Kidney capillary endothelial cell (primary cell): ENCODE measurements at places on chromosomes 7 and 10.
A peak's percentile ranks its signal among the peaks of the same experiment; 100 is the strongest.

DNA sequence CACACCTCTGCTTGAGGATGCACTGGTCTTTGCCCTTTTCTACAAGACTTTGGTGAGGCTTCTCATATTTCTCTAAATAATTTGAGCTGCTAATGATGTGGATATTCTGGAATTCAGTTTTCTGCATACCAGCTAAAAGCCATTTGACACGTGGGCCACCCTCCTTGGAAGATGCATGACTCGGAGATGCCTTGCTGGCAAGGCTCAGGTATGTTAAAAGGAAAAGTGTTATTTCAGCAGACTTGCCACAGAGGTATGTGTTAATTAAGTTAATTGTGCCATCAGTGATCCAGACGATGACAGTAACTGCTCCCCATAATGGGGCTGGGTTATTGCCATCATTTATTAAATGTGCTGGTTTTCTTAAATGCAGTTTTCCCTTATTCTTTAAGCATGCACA is 8.8 kb upstream of the GFRA1 start:
- DNase-seq = no peak

DNA sequence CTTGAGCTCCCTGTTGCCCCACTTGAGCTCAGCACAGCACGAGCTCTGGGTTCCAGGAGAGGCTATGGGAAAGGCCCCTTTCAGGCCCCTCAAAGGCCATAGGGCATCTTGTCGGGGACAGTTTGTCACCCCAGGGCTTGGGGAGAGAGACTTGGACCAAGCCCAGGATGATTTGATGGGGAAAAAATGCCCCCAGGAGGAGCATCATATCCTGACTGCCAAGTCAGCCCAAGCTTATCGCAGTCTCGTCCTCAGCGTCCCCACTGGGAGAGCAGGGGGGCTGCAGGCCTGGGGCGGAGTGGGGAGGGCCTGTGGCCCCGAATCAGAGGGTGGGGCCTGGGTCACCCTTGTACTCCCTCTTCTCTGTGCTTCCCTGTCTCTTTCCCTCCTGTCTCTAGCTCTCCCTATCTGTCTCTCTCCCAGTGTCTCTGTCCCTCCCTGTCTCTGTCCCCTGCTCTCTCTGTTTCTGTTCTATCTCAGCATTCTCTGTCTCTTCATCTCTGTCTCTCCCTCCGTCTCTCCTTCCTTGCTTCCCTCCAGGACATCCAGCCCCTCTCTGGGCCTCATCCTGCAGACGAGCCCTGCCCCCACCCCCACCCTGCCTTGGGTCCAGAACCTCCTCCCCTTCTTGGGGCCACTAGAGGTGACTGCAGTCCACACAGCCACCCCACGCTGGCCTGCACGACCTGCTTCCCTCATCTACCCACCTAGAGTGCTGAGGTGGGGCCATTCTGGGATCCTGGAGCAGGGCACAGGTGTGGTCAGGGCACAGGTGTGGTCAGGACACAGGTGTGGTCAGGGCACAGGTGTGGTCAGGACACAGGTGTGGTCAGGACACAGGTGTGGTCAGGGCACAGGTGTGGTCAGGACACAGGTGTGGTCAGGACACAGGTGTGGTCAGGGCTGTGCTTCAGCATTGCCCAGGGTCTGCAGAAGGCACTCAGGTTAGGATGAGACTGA is 17.3 kb upstream of the GRIFIN start:
- DNase-seq = no peak

DNA sequence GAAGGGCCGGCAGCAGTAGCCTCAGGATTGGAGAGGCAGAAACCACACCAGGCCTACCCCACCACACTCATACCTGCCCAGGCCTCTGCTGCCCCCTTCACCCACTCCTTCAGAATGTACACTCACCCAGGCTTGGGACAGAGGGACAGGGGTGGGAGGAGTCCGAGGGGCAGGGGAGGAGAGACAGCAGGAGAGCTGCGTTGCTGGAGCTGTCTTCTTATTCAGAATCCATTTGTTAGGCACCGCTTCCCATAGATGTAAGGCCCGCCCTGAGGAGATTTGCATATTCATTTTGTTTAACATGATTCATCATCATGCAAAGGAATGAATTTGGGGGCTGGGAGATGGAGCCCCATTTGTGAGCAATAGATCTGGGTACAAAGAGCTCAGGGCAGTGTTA is 156.7 kb downstream of the CDH23 start:
- DNase-seq = no peak

DNA sequence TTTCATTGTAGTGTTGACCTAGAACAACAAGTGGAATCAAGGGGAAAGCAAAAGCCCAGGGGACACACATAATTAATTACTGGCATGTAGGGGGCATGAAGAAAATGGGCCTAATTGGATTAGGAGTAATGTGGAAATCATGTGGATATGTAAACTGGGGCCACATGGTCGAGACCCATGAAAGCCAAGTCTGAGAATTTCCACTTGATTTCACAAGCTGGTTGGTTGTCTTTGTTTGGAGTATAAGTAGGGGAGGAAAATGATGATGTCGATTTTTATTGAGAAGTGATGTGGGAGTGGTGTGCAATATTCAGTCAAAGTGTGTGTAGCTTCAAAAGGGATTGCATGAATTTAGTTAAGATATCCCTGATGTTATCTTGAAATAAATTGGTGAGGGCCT is 131.8 kb downstream of the LRRC4 start:
- no peak for DNase-seq

DNA sequence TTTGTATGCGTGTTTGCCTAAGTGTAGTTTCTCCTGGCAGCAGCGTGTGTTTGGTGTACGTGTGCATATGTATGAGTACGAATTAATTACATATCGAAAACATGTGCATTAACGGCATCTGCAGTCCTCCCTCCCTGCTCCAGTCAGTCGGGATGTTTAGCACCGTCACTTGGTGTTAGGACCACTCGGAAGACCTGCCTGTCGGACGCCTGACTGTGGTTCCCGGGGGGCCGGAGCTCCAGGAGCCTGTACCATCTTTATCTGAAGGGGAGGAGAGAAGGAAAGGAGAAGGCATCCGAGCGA is 1.1 kb upstream of the CNTNAP2 start:
- DNase-seq = no peak

GRCh38 chr10:74103560-74104258 is 46.9 kb downstream of the AP3M1 start:
- DNase-seq = no peak

GRCh38 chr7:116736927-116737715 is 65.1 kb downstream of the MET start:
- no peak for DNase-seq

GRCh38 chr7:131544449-131545301 is 11.8 kb downstream of the PODXL start:
- DNase-seq = peak; percentile 25

DNA sequence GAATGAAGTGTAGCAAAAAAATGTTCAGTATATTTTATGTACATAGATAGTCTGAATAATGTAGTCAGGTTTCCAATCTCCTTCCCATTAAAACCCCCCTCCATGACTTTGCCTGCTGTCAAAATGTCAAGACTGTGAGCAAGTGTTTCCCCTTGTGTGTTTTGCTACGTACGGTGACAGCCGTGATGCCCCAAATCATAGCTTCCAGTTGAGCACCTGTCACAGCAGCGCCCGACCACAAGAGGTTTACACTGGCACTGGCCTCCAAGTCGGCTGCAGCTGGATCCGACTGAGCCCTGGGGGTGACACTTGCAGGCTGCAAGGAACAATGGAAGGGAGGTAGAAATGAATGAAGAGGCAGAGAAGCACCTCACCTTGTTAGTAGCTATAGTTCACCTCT is 62.3 kb downstream of the LAMB4 start:
- no peak for DNase-seq

DNA sequence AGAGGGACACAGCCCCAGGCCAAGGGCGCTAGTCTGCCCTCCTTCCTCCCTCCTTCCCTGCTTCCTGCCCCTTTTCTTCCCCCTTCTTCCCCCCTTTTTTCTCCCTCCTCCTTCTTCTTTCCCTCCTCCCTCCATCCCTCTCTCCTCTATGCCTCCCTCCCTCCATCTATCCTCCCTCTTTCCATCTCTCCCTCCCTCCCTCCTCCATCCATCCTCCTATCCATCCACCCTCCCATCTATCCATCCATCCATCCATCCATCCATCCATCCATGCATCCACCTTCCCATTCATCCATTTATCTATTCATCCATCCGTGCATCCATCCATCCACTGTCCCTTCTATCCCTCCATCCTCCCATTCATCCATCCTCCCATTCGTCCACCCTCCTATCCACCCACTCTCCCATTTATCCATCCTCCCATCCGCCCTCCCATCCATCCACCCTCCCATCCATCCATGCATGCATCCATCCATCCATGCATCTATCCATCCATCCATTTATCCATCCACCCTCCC is 24.1 kb upstream of the PSMG3 start:
- no peak for DNase-seq

DNA sequence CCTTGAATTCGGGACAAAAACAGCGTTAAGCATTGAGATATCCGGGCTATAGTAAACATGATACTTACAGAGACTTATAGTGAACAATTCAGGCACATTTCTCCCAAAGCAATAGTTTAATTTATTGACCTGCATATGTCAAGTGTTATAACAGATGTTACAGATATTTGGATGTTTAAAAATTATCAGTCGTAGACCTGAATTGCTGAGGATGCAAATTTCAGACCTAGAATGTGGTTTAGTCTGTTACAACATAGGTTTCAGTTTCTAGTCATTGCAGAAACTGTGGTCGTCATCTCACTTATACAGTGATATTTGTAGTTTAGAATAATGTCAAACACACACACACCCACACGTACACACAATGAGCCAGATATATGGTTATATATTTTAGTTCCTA is 85.2 kb downstream of the VTI1A start:
- DNase-seq = no peak

- peak; percentile 78 for DNase-seq
Measured at GRCh38 chr10:99880080-99880835, 97.8 kb downstream of the ABCC2 start.

GRCh38 chr7:41830271-41830670 is 127.4 kb upstream of the INHBA start:
- no peak for DNase-seq

DNA sequence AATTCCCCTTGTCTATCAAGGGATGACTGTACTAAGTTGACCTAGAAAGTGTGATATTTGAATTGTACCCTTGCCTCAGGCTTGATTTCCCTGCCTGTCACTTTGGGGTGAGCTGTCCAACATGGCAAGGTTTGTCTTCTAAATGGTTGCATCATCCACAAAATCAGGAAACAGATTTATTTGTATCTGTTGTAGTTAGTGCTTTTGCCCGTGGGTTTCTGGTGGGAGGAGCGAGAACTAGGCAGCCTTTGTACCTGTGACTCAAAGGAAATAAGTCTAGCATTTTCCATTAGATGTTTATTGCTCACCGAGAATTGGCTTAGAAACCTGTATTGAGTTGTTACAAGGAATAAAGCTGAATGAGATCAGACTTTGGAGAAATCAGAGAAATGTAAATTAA is 650.8 kb downstream of the LRMDA start:
- DNase-seq = no peak

GRCh38 chr7:149414745-149415390 is 46.0 kb downstream of the ZNF777 start:
- DNase-seq = peak; percentile 56

DNA sequence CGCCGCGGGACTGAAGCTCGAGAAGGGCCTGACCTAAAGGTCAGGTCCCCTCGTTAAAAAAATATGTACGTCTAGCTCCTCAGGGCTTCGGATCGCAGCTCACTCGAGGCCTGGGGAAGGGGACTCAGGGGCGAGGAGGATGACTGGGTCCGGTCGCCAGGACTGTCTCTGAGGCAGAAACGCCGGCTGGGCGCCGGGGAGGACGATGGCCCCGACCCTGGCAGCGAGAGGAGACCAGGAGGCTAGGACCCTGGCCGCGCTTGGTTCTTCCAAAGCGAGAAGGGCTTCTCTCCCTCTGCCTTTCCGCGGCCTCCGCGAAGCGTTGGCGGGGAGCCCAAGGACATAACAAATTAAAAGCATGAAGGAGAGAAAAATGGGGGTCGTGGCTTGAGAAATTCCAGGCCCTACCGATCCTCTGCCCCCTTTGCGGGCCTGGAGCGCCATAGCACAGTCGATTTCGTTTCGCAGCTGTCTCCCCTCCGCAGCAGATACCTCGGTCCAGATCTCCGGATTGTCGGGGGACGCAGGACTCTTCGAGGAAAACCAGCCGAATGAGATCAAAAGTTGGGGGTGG is 3.1 kb downstream of the NKX2-3 start:
- no peak for DNase-seq
